ENCODE measurements at places on chromosomes 2 and 18.

DNA sequence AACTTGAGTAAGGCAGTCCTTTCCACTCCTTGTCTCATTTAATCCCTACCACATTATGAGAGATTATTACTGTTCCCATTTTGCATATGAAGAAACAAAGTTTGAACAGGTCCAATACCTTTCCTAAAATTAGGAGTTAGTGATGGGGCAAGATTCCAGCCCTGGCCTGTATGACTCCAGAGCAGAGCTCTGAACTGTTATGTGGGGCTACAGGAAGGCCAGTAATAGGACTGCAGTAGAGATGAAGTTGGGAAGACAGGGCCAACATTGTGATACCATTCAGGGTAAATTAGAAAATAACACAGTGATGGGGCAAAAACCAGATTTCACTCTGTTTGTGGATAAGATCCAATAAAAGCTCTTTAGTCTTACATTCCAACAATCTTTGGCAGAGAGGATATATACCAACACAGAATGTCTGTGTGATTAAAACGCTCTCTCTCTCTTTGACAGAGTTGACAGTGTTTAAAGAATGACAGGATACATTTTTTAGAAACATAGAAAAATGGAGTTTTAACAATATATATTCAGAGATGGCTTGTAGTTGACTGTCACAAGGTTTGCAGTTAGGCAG, 22.7 kb downstream of the KATNAL2 start:
- no peak for DNase-seq

DNA sequence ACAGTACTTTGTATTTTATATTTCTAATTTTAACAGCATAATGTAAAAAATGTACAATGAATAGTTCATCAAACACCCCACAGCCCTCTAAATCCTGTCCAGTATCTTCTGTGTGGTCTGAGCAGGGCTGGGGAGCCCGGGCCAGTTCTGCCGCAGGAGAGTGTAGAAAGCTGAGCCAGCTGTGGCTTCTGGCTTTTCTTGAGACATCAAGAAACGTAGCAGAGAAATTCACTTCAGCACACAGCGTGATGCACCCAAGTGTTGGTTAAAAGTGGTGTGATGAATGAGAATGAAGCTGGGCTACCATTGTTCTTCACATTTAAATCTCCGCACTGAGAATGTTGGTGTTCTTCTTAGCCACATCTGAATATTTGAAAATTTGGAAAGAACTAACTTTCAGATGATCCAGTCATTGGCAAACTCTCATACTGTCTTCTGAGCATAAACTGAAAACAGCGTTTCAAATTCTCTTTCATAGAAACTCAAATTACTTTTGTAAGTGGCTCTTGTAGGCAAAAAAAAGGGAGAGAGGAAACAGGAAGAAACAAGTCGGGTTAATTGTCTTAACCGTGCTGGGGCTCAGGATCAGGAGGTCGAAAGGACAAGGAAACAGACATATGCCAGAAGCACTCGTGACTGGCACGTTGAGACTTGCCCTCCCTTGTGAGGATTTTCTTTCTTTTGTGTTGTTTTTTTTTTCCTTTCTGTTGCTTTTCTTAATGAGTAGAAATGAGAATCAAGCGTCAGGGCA, 23.4 kb upstream of the TMEM87B start:
- no peak for DNase-seq

GRCh38 chr2:229669841-229670240, 44.5 kb downstream of the DNER start:
- DNase-seq: no peak

DNA sequence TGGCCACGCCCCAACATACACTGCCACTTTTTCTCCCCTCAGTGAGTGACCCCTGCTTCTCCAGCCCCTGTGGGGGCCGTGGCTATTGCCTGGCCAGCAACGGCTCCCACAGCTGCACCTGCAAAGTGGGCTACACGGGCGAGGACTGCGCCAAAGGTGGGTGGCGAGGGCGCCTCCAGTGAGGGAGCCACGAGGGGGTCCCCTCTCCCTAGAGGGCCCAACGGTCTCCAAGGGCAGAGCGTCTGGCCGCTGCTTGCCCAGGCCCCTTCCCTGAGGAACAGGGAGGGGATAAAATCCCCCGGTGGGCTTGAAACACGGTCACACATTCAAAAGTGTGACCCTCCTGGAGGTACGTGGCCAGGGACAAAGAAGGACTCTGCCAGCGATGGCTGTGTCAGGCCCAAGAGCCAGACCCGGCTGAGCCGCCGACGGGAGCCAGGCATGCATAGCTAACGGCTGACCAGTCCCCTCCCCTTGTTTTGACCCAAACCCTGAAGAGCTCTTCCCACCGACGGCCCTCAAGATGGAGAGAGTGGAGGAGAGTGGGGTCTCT, 37.2 kb downstream of the MTERF4 start:
- DNase-seq: no peak

DNA sequence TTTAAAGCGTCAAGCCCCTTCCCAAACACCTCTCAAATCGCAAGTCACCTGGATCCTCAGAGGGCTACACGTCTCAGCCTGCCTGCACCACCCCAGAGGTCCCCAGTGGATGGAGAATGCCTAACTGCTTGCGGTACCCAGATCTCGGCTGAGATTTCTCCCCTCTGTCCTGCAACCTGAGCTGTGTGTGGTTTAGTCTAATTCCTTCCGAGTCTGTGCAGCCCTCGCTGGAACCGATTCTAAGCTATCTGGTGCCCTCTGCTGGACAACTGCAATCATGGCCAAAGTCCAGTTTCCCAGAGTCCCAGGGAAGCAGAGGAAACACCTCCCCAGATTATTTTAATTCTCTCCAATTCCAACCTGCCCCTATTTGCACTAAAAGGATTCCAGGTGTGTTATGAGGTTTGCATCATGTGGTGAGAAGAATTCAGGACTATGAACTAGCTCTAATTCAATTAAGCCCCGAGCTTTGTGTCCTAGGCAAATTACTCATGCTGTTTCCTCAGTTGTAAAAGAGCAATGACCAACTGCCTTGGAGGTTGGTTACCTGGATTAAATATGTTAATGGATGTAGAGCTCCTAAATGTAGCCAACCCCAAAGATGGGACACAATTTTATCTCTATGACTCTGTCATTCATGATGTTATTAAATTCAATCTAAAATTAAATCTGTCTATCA, 276.1 kb upstream of the NCKAP5 start:
- DNase-seq: no peak

GRCh38 chr2:5389740-5390139, 302.4 kb upstream of the SOX11 start:
- no peak for DNase-seq

DNA sequence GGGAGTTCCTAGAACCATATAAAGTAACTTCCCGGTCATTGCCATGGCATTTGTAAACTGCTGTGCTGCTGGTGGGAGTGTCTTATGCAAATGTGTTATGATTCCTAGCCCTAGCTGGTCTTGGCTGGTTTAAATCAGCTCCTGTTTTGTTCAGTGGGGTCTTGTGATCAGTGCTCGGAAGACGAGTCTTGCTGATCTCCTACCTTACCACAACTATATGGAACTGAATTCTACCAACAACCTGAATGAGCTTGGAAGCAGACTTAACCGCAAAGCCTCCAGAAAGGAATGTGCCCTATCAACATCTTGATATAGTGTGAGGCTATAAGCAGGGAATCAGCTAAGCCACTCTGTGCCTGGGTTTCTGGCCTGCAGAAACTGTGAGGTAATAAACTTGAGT, 33.5 kb downstream of the POLE4 start:
- DNase-seq: no peak
